Stimulated activated CD4-positive, alpha-beta T cell treated with anti-CD3 and anti-CD28 coated beads, Interleukin-4, amount 100 ng/mL, for 1 hour (primary cell): ENCODE measurements at places on chromosomes 5 and 9.

- no peak for DNase-seq
Observed at GRCh38 chr5:152688561-152689249, 283.6 kb upstream of the NMUR2 start.

GRCh38 chr9:33315371-33315770, 25.1 kb downstream of the NFX1 start:
- DNase-seq = no peak

- no peak for DNase-seq
Observed at GRCh38 chr9:116394894-116395698, 241.5 kb downstream of the PAPPA start.

GRCh38 chr5:124561451-124561850, 185.0 kb downstream of the ZNF608 start:
- no peak for DNase-seq

DNA sequence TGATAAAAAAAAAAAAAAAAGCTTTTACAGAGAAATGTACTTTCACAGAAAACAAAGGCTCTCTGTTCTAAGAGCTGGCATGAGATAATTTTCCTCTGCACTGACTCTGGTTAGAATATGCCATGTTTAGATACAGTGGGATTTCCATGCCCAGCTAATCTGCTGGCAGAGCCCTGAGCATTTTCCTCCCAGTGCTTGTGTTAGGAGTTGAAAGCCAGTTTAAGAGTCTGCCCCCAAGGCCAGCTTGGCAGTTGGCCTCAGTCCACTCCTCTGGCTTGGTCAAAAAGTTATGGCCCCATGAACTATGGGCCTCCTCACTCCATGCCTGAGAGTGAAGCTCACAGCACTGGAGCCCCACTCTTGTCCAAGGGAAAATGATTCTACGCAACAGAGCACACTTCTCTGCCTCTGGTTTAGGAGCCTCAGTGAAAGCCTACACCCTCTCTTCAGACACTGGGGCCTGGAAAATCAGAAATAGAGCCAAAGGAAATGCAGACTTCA, 21.9 kb downstream of the MOCS2 start:
- DNase-seq = no peak

DNA sequence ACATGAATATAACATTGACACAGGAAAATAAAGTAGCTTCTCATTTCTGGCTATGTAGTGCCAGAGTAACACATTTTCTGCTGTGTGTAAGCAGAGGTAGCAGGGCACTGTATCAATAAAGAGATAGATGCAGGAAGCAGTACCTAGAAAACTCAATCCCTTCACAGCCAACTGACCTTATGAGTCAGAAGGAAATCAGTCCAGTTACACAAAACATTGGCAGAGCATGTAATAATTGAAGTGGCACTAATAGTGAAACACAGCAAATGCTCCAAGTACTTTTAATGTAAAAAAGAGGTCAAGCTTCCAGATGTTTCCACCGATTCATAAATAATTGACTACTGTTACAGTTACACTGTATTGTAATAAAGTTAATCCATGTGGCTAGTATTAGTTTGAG, 706.6 kb downstream of the EFNA5 start:
- DNase-seq = no peak

- DNase-seq = no peak
Observed at GRCh38 chr5:167969998-167970397, 321.4 kb upstream of the WWC1 start.

DNA sequence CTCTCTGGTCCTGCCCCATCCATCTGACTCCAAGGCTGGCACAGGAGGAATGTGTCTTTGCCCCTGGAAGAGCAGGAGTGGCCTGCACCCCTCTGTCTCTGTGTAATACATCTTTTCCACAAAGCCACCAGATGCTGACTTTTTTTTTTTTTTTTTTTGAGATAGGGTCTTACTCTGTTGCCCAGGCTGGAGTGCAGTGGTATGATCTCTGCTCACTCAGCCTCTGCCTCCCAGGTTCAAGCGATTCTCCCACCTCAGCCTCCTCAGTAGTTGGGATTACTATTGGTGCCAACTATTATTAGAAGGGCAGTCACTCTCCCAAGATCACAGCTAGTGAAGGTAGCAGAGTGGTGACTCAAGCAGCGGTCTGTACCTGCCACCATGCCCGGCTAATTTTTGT, 19.6 kb downstream of the SPRY4 start:
- no peak for DNase-seq

DNA sequence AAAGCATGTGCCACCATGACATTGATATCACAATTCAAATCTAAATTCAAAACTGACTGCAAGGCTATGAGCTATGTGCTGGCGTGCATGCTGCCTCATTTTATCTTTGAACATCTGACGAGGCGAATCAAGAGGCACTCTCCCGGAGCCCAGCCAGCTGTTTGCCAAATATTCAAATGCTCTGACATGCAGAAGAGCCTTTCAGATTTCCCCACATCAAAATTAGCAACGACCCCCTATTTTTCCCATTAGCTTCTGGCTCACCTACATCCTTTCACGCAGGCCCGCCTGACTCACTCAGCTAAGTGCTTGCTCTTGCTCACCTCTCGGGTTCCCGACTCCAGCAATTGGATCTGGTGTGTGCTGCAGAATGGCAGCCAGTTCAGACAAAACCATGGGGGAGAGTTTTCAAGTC, 159.0 kb downstream of the NR2F1-AS1 start:
- no peak for DNase-seq

DNA sequence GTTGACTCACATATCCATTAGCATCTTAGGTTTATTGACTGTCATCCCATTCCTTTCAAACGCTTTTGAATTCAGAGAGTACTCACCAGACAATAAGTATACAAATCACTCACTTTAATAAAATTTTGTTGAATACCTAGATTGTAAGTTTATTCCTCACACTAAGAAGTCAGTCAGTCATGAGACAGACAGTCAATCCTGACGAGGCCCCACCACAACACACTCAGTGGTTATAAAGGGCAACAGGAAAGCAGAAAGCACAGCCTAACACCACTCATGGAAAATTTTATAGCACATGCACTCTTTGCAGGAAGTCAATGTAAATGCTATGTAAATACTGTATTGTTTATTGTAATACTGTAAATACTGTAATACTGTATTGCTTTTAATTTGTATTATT, 176.3 kb upstream of the PTGER4 start:
- no peak for DNase-seq

- DNase-seq = no peak
Observed at GRCh38 chr9:121945281-121945680, 147.8 kb downstream of the TTLL11 start.

- no peak for DNase-seq
Observed at GRCh38 chr5:102670224-102670836, 84.8 kb upstream of the PAM start.
